NCI-H1092 treated with DMSO at 0.1 percent for 48 hours (cell line): ENCODE measurements at places on chromosomes 3 and 15.
A peak's percentile ranks its signal among the peaks of the same experiment; 100 is the strongest.

- no peak for DNase-seq
These were observed 205.0 kb downstream of the LSAMP start for GRCh38 chr3:116240261-116240660.

- no peak for DNase-seq
These were observed 251.7 kb upstream of the GOLGA6L4 start for GRCh38 chr15:83983634-83984458.

DNA sequence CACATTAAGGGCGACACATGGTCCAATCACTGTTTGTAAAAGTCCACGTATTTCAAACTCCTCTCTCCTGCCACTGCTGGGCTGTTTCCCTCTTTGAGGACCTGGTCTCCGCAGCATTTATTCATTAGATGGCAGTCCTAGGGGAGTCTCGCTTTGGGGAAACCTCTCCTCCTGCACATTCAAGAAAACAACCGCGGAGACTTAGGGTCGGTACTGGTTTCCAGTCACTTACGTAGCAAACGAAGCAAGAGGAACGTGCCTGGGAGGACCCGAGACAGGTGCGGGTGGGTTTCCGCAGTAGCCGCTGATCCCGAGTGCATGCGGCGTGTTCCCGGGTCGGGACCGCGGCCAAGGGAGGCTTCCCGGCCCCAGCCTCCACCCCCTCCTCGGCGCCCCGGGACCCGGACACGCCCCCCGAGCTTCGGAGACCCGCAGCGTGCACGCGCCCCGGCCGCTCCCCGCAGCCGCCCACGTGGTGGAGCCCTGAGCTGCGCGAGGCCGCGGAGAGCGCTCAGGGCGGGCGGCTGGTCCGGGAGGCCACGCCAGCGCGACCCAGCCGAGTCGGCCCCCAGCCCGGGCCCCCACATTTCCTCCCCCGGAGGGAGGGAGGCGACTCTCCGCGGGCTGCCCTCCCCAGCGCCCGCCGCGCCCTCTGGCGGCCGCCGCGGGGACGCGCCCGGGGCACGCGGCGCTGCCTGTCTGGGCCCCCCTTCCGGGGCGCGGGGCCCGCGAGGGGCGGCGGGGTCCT lies 1.1 kb upstream of the IGF1R start:
- DNase-seq = peak; percentile 7

- DNase-seq = no peak
These were observed 170.9 kb downstream of the PLCL2 start for GRCh38 chr3:17055374-17056276.

DNA sequence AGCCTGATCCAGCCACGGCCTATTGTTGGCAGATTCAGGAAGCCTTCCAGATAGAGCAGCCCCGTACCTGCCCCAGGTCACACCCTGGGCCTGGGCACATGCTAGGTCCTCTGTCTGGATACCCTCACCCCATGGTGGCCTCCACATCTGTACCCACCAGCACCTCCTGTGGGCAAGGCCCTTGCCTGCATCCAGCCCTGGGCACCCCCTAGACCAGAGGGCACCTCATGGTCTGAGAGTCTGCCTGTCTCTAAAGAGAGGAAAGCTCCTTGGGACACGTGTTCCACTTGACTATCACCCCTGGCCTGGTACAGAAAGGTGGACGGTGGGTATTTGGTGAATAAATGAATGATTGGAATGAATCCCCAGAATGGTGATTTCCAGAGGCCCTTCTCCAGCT lies 8.9 kb upstream of the COMMD4 start:
- DNase-seq = no peak

- no peak for DNase-seq
These were observed 65.1 kb downstream of the HMCES start for GRCh38 chr3:129343643-129344360.

DNA sequence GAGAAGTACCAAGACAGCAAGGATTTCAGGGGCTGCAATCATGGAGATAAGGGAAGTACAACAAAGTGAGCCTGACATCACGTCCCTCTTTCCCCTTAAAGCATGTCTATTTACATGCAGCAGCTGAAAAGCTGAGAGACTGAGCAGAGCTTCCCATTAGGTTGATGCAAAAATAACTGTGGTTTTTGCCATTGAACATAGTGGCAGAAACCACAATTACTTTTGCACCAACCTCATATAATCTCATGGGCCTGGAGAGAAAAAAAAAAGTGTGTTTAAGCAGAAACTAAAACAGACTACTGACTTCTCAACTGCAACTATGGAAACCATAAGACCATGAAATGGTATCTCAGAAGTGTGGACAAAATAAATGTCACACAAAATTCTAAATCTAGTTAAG lies 48.3 kb downstream of the CCDC12 start:
- no peak for DNase-seq

GRCh38 chr3:188497021-188497420 lies 343.1 kb downstream of the LPP start:
- no peak for DNase-seq

DNA sequence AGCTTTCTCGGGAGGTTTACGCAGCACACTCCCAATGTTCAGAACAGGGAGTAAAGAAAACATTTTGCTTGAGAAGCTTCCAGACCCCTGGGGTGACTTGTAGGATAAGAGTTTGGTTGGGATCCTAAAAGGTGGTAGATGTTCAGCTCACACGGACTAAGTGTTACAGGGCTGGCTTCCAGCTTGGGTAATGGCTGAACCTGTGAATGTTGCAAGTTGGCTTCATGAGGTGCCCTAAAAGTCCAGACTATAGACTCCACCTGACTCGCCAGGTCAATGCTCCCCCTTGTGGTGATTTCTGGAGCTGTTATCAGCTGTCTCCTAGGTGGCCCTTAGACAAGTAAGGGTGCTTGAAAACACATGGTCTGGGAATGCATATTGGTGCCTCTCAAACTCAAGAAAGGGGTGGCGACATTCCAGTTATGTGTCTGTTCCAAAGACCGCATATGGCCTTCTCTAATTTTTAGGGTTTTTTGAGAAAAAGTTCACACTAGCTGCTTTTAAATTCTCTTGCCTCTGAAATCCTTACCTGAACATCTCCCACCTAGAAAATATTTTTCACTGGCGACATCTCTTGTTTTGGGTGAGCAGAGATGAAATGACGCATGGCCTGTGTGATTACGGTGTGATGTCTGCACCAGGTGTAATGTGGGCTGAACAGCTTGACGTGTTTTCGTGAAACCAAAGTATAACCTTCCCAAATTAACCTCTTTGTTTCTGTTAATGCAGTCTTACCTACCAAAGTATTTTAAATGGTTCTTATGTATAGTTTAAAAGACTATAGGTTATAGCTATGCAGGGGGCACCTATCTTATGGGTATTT lies 175.7 kb upstream of the KBTBD8 start:
- peak; percentile 9 for DNase-seq
